T follicular helper cell (primary cell): ENCODE measurements at places on chromosomes 13 and 19.

- no peak for DNase-seq
These were observed 259.2 kb downstream of the RFC3 start for GRCh38 chr13:34076943-34077703.

DNA sequence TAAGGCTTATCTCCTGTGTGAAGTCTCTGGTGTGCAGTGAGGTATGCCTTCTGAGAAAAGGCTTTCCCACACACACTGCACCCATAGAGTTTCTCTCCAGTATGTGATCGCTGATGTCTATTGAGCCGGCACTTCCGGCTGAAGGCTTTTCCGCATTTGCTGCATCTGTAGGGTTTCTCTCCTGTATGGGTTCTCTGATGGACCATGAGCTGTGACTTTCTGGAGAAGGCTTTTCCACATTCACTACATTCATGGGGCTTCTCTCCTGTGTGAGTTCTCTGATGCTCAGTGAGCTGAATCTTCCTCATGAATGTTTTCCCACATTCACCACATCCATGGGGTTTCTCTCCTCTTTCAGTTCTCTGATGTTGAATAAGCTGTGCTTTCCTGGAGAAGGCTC is 14.7 kb downstream of the ZNF577 start:
- DNase-seq, result no peak

DNA sequence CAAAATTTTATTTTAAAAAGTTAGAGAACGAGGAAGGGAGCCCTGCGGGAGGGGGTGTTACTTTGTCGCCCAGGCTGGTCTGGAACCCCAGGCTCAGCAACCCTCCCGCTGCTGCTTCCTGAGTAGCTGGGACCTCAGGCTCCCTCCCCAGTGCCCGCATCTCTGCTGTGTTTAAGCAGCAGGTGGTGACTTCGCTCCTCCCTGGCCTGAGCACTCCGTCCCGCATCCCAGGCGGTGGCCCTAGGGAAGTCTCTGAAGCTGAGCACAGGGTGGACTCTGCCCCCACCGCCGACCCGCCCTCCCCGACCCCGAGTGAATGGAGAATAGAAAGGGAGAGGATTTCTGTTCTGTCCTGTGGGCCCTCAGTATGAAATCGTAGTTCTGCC is 30.5 kb downstream of the ZNF701 start:
- DNase-seq, result no peak

- DNase-seq, result no peak
These were observed 381.3 kb downstream of the ENOX1 start for GRCh38 chr13:43405457-43405856.

DNA sequence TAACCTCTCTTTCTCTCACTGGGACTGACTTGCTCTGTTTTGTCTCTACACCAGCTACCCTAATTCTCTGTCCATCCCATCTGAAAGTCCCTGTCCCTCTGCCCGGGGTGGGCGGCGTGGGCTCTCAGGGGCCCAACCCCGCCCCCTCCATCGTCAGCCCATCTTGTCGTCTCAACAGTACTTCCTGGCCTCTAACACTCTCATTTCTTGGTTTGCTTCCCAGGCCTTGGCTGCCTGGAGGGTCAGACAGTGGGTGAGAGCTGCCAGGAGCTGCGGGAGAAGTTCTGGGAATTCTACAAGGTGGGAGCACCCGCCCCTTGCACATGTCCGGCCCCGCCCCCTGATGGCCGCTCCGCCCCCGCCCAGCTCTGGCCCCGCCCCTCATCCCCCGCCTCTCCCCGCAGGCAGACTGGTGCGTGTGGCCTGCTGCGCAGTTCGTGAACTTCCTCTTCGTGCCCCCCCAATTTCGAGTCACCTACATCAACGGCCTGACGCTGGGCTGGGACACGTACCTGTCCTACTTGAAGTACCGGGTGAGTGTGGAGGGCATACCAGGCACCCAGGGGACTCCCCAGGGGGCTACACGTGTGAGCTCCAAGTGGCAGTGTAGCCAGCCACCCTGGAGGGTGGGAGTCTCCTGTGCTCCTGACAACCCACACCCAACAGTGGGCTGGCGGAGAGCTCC is 1.7 kb downstream of the MPV17L2 start:
- no peak for DNase-seq

- no peak for DNase-seq
These were observed 553.1 kb downstream of the IRS2 start for GRCh38 chr13:109233293-109233692.

- no peak for DNase-seq
These were observed 52.5 kb downstream of the ARHGAP35 start for GRCh38 chr19:46913198-46913851.

DNA sequence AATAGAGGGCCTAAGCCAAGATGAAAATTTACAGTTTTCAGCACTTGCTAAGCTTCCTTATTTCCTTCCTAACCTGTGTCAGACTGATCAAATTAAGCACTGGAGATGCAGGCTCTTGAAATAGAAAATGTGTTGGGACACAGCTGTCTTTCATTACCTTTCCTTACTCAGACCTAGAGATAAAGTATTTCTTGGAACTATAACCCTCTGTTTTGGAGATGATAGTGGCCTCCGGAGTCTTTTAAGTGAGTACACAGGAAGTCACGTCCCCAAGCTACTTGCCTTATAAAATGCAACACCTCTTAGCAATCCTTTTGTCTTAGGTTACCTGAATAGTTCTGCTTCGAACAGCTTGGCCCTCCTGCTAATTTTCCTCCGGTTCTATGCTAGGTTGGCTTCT is 12.4 kb upstream of the AKAP11 start:
- no peak for DNase-seq

DNA sequence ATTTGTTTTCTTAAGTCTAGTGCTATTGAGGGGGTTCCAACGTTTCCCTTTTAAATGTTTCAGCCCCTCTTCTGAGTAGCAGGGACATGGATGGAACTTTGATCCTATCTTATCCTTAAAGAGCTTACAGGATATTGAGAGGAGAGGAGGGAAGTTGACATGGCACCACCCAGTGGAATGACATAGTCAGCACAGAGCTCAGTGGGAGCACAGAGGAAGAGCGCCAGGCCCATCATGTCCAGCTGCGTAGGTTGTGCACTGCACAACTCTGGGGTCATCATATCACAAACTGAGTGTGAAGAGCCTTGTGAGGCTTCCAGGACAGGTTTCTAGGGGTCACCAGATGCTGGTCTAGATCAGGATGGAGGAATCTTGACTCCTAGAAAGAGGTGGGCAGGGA is 4.6 kb upstream of the CDC42EP5 start:
- no peak for DNase-seq

DNA sequence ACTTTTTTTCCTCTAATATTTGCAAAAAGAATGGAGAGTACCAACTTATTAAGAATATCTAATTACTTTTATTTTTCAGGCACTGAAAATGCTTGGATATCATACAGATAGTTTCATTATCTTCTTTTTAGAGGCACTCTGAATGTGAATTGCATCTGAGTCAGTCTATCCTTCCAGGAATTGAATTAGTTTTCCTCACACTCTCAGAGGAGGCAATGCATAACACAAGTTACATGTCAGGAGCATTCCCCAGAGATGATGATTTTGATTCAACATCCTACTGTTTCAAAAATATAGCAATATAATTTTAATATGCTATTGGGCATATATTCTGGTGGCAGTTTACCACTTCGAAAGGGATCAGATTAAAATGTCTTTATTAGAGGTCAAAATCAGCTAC is 1315.4 kb downstream of the PCDH9 start:
- DNase-seq, result no peak

- no peak for DNase-seq
These were observed 551.0 kb upstream of the NBEA start for GRCh38 chr13:34391076-34391475.

- no peak for DNase-seq
These were observed 6.6 kb upstream of the TFDP1 start for GRCh38 chr13:113577881-113578435.

- no peak for DNase-seq
These were observed 108.6 kb downstream of the COL4A2 start for GRCh38 chr13:110415669-110416068.

DNA sequence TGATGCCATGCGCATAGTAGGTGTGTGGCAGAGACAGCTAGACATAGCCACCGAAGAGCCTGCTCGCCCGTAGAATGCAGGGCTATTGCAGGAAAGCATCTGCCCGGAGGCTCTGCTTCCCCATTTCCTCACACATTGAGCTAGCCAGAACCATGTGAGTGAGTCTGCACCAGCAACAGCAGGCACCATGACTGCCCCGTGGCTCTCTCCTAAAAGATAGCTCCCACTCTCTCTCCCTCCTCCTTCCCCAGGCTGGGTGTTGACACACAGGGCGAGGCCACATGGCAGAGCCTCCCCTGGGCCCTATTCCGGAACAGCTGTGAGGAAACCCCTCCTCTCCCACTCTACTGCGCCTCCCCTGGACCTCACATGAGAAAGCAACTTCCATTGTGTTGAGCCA is 52.3 kb upstream of the ATP12A start:
- DNase-seq, result no peak

GRCh38 chr19:4456476-4456842 is 1.1 kb downstream of the UBXN6 start:
- no peak for DNase-seq

GRCh38 chr19:35671818-35672217 is 5.5 kb downstream of the UPK1A start:
- DNase-seq, result no peak

- DNase-seq, result no peak
These were observed 25.5 kb downstream of the RANBP3 start for GRCh38 chr19:5952193-5953029.

DNA sequence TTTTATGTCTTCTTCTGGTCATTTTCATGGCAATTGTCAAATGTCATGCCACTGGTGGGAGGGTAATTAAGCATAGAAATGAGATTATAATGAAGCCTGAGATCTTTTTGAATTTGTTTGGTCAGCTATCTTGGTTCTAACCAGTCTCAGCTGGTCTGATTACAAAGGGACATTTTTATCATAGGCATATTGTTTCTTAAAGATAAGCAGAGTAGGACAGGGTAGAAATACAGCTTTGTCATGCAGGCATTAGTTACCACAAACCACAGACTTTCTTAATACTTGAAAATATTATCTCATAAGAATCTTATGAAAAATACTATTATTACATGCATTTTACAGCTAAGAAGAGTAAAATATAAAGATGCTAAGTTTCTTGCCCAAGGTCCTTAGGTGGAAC is 1761.5 kb downstream of the PCDH9 start:
- no peak for DNase-seq

DNA sequence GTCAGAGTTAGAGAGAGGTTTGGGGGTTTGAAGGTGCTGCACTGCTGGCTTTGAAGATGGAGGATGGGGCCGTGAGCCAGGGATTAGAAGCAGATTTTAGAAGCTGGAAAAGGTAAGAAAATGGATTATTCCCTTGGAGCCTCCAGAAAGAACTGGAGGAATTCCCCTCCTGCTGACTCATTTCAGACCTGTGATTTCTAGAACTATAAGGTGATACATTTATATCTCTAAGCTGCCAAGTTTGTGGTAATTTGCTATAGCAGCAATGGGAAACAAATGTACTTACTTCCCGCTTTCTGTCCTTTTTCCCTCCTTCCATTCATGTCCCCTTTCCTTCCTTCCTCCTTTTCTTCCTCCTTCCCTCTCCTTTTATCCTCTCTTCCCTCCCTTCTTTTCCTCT is 78.5 kb upstream of the PCDH8 start:
- DNase-seq, result no peak

GRCh38 chr19:53982001-53982451 is 9.4 kb upstream of the CACNG6 start:
- DNase-seq, result no peak

GRCh38 chr13:109874484-109875454 is 88.4 kb upstream of the IRS2 start:
- no peak for DNase-seq

- DNase-seq, result no peak
These were observed 48.6 kb upstream of the ARHGEF7 start for GRCh38 chr13:111066544-111066943.

GRCh38 chr19:10936661-10937084 is 8.1 kb downstream of the TIMM29 start:
- DNase-seq, result no peak

DNA sequence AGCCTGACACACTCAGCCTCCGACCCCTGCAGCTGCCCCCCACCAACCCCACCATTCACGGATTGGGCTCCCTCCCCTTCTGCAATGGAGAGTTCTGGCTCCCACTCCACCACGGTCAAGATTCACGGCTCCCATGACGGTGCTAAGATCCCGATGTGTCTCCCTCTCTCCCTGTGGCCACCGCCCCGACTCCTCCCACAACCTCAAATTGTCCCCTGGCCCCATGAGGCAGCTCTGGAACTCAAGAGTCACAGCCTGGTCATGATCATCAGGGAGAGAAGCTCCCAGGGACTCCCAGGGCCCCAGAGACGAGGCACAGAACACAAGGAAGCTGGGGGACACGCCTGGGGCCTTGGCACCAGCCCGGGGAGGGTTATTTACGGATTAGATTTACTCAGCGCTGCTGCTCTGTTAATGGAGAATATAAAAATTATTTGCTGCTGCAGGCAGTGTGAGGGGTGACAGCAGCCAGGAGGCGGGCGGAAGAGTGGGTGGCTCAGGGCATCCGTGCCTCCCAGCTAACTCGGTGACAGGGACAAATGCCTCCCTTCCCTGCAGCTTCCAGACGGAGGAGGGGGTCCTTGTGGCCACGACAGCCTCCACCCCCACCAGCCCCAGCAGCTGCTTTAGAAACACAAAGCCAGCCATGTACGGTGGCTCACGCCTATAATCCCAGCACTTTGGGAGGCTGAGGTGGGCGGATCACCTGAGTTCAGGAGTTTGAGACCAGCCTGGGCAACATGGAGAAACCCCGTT is 184.2 kb downstream of the PTPRS start:
- no peak for DNase-seq

GRCh38 chr19:55638864-55639359 is 1.9 kb upstream of the ZNF580 start:
- DNase-seq, result no peak

DNA sequence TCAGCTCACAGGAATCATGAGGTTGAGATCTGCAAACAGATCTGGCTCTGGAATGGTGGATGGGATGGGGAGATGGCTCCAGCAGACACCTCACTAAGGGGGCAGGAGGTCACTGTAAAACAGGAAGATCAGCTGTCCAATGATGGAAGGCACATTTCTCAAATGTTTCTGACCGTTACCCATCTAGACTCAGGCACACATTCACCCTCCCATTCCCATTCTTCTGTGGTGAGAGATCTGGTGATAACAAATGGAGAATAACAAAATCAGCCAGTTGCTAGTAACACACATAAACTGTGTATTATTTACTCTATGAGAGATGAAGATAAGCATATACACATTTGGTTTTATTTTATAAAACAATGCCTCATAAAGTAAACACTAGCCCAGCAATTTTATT is 235.9 kb downstream of the TSHZ3 start:
- DNase-seq, result no peak

DNA sequence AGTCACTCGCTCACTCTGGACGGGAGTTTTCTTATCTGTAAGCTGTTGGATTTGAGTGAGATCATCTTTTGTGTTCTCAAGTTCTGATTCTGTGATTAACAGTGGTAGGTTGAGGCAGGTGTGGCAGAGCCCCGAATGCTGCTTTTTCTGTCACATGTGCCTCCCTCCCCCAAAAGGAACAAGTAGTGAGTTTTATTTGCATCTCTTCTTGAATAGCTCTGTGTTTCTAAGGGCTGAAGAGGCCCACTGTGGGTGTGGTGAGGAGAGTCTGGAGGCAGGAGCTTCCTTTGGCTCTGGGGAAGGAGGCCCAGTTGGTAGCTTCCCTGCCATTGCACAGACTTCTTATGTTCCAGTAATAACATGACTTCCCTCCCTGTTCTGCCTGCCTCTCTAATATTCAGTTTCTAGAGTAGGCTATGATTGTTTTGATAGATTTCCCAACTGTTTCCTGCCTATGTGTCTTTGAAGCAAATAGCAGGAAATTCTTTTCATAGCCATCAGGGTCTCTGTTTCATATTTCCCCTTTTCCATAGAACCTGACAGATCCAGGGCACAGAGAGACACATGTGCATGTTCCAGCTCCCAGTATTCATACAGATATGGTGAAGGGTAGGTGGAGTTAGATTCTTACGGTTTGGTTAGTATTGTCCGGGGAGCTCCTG is 23.9 kb upstream of the CXCL17 start:
- DNase-seq, result no peak
